ENCODE measurements at places on chromosomes 3 and 15.

DNA sequence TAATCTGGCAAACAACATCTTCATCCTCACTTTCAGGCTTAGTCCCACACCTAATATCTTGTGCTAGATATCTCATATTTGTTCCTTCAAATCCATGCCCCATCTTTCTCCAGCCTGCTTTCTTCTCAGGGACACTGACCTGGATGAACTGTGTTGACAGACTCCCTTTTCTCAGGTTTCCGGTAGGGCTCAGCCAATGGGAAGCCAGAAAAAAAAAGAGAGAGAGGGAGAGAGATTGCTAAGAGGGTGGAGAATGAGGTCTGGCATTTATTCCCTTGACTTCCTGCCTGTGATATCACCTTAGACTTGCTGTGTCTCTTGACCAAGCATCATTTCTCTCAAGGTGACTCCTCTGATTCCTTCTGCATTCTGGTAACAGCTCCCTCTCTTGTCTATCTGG is 145.6 kb upstream of the ABI3BP start:
- DNase-seq: no peak

- DNase-seq: no peak
Observed at GRCh38 chr3:5390936-5391625, 203.6 kb downstream of the EDEM1 start.

DNA sequence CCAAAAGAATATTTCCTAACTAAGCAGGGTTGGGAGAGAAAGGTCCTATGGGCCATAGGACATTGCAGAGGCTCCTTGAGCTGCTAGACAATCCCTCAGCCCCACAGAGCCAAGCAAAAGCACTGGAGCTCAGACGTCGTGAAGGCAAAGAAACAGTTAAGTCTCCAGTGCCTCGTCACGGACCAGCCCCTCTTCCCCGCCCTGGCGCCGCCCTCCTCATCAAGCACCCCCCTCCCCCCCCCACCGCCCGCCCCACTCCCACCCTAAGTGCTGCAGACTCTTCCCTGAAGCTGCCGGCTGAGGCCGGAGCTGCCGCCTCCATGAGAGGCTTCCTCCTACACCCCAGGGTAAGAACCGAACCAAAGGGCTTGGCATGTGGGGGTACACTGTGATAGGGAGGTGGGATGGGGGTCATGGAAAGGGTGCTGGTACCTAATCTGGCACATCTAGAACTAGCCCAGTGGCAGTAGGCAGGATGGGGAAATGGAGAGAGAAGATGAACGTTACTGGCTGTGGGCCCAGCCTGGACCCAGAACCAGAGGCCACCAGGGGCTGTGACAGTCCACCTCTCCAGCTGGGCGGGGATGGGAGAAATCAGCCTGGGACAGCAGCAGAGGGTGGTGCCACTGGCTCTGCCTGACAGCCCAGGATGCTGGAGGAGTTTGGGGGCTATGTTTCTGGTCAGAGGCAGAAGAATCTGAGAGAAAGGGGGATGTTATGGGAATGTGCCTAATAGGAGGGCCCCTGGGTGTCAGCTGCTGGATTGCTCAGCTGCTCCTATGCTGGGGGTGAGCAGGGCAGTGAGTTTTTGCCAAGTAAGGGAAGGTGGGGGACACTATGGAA is at the start of gene MAP1A:
TSS of gene MAP1A (plus strand) at position 255 of the 843 bp plus-strand sequence. CDS start 3,866 bp downstream, outside the sequence.
- no peak for DNase-seq

- DNase-seq: no peak
Observed at GRCh38 chr15:70354346-70354905, 256.7 kb upstream of the TLE3 start.

DNA sequence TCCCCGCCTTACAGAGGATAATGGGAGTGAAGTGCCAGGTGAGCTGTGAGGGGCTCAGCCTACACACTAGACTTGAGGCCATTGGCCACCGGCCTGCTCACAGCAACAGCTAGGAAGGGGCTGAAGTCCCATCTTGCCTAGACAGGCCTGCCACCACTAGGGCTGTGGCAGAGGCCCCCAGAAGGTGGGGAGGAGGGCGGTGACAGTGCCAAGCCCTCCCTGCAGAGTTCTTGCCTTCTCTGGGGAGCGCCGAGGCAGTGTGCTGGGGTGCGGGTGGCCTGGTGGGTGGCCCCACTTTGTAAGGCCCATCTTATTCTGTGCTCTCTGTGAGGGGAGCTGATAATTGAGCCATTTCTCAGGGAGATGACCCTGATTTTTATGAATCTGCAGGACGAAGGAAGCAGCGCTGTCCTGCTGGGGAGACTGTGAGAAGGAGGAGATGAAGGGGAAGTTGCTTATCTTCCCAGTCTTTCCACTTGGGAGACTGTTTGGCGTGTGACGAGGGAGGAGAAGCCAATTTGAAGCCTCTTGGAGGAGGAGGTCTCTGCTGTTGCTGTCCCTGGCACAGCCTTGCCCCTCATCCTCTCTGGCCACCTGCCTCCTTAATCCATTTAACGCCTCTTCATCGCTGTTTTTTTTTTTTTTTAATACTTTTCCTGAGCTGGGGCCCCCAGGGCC is 104.3 kb downstream of the LINGO1 start:
- no peak for DNase-seq

- no peak for DNase-seq
Observed at GRCh38 chr15:38597219-38597800, 32.7 kb upstream of the RASGRP1 start.

DNA sequence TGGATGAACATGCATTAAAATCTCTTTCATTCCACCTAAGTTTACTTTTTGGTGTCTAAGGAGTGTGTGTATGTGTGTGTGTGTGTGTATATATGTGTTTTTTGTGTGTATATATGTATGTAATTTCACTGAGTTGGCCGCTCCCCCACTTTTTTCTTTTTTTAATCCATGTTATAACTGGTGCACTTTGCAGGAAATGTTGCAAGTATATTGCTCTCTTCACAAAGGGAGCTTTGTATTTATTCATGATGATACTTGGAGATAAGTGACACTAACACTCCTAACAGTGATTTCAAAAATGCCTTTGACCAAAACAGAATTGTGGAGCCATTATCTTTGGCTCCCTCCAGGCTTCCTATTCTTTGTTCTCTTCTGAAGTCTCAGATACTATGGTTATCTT is 95.8 kb downstream of the FNDC3B start:
- no peak for DNase-seq

DNA sequence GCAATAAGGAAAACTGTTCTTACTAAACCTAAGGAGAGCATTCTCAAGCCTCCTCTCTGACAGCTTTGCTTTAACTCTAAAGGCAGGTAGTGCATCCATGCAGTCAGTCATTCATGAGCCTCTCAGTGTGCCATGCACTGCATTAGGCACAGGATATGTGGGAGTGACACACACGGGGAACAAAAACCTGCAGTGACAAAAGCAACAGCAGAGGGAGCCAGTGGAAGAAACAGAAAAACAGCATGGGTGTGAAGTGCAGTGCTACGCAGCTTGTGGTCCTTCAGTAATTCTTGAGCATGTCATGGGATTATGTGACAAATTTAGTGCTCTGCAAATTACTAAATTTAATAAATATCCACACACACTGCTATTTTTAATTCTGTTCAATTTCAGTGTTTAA is 230.7 kb downstream of the BBX start:
- no peak for DNase-seq

DNA sequence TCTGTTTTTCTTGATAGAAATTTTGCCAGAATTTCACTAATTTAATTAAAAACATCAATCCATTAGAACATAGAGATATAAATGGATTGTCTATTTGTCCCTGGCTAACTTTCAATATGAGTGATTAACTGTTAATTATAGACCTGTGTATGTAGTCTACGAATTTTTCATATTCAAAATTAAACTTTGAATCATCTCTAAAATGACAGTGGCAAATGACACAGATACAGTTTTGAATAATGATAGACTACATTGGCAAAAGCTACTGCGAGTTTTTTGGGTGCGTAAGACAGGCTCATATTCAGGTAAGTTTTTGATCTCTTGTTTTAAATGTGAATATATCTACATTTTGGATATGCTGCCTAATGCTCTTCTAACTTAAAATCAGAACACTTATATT is 86.0 kb upstream of the TBC1D5 start:
- DNase-seq: no peak

DNA sequence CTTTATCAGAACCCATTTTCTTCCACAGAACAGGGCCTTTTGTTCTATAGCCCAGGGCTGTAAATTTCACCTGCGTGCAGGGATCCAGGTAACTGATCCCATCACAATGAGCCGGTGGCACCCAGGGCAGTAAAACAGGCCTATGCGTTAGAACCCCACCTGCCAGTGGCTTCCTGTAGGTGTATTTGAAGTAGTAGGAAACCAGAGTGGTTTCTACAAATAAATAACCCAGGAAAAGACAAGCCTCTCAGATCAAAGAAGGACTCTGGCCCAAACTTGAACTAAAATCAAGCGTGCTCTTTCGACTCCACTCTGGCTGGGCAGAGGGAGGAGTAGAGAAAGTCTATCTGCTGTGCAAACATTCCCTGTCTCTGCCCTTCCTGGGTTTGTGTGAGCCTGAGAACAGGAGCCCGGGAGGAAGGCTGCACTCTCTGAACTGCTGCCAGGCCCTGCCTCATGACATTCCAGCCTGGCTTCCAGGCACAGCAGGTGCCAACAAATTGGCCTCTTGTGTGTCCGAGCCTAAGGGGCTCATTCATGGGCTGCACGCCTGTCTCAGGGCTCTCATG is 77.7 kb downstream of the CEMIP start:
- no peak for DNase-seq

DNA sequence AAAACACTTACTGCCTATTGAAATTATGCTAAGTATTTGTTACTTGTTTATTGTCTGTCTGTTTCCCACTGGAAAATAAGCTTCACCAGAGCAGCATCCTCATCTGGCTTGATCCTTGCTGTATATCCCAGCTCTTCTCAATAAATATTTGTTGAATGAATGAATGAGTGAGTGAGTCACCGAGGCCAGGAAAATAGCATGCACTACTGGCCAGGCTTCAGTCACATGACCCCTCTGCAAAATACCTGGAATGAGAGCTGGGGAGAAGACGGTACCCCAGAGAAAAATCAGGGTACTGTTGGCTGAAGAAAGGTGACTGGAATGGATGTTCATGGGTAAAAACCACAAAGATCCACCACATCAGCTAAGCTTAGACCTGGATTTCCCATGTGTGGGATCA is 331.9 kb downstream of the SHQ1 start:
- DNase-seq: no peak

GRCh38 chr3:116453666-116454346 is 8.5 kb upstream of the LSAMP start:
- no peak for DNase-seq

DNA sequence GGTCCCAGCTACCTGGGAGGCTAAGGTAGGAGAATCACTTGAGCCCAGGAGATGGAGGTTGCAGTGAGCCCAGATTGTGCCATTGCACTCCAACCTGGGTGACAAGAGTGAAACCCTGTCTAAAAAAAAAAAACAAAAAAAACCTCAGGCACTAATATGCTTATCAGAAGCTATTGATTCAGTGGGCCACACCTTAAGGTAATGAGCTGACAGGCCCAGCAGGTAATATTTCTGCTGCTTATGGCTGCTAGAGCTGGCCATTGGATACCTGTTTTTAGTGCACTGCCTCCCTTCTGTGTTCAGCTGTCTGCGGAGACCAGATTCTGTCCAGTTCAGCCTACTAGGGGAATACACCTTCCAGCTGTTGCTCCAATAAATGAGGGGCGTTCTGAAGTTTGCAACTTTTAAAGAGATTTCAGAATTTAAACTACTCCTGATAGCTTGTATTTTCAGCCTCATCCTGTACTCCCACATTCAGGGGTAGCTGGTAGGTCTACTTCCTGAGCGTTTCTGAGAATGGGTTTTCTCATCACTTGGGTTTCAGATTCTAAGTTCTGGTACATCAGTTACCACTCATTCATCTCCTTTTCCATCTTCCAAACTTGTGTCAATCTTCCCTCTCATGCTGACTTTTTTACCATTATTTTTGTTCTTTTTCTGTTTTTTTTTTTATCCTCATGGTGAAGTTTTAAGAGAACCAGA is 69.0 kb downstream of the ATP11B start:
- no peak for DNase-seq

DNA sequence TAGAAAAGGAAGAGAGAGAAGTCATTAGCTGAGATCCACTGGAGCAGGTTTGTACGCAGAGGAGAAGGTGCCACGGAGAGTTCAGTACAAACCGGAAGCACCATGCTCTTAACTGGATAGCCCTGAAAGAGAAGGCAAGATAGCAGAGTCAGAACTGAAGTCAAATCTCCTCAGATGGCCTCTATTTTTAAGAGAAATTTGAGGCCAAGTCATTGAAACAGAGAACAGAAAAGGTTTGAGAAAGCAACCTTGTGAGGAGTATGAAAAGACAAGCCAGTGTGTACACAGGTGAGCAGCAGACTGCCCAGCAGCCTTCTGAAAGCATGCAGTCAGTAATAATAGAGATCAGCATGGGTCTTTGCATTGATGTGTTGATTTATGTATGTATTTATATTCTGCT is 66.1 kb upstream of the SPRED1 start:
- DNase-seq: no peak

DNA sequence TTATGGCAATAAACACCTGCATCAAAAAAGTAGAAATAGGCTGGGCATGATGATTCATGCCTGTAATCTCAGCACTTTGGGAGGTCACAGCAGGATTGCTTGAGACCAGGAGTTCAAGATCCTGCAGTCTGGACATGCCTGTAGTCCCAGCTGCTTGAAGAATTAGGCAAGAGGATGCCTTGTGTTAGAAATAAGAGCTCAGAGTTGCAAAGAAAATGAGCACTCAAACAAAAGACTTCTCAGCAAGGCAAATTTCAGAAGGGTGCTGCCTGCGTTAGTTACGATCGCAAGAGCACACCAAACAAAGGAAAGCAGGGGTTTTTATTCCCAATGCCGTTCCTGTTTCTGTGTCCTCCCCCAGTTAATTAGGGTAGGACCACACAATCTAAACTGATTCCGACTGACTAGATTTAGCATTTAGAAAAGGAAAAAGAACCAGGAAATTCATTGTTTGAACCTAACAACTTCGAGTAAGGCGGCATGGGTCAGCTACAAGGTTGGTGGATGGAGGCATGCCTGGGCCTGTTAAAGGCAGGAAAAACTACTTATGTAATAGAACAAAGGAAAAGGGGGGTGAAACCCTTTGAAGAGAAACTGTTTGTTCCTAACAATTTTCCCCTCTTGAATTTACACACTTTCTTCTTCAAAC is 55.5 kb downstream of the DLG1 start:
- no peak for DNase-seq

GRCh38 chr3:126351086-126351770 is 6.0 kb downstream of the KLF15 start:
- no peak for DNase-seq

- no peak for DNase-seq
Observed at GRCh38 chr3:156350781-156351180, 204.1 kb downstream of the SSR3 start.

GRCh38 chr15:56812221-56812620 is 78.9 kb upstream of the ZNF280D start:
- DNase-seq: no peak

DNA sequence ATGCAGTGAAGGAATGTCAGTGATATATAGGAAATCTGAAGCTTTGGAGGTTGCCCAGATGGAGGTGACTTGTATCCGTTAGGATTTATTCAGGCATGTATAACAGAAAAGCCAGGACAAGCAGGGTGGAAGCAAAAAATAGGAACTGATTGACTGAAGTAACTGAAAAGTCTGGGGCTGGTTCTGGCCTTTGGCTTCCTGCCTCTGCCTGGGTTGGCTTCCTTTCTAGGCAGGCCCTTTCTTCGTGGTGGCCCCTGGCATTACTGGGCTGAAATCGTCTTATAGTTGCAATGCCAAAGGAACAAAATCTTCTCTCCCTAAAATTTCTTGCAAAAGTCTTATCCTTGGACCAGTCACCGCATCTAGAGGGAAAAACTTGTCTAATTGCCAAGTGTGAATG is 386.1 kb downstream of the PTPRG start:
- DNase-seq: no peak
